ENCODE measurements at places on chromosomes 3 and 15. TPM values are rescaled to one million over a fixed set of nuclear protein-coding genes. Genes with fewer than 3 reads are reported as not detected.

The C3orf52 gene
- 4.1 TPM for total RNA-seq

The OSBPL10 gene
- 8.5 TPM for total RNA-seq

The FBXO22 gene
- total RNA-seq = 9.0 TPM

The RPS27L gene
- total RNA-seq = 49.8 TPM

The TGM5 gene
- total RNA-seq = not detected

The CCR9 gene
- total RNA-seq = 4.0 TPM

DNA sequence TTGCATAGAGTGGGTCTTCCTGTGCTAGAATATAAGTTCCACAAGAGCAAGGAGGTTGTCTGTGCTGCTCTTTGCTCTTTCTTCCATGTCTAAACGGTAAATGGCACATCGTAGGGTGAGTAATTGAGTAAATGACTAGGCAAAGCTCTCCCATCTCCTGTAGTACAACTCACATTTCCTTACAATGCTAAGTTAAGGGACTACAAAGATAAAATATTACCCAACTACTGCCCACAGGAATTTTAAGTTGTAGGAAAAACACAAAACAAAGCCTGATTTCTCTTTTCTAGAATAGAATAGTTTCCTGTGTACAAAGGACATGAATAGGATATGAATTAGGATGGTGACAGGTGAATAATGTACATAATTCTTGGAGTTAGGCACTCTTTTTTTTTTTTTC, 19.9 kb upstream of the LRIG1 start:
- no peak for DNase-seq
- H3K36me3 ChIP-seq = peaks cover 5% of the 10 kb centered on the region
- peaks cover 19% of the 10 kb centered on the region for H3K27me3 ChIP-seq
- peaks cover 5% of the 10 kb centered on the region for H3K4me1 ChIP-seq

GRCh38 chr3:139506766-139507165, 30.4 kb upstream of the RBP2 start:
- no peak overlapping the region for H3K27ac ChIP-seq
- no peaks in the 10 kb centered on the region for H3K27me3 ChIP-seq
- H3K4me1 ChIP-seq = peaks cover 2% of the 10 kb centered on the region
- H3K4me3 ChIP-seq = no peak overlapping the region
- H3K36me3 ChIP-seq = no peaks in the 10 kb centered on the region

- DNase-seq = no peak
- H3K4me3 ChIP-seq = no peak overlapping the region
- no peaks in the 10 kb centered on the region for H3K4me1 ChIP-seq
- H3K36me3 ChIP-seq = no peaks in the 10 kb centered on the region
These were observed 301.2 kb downstream of the MECOM start for GRCh38 chr3:169362301-169362700.

- peaks cover 47% of the 10 kb centered on the region for H3K27me3 ChIP-seq
- H3K27ac ChIP-seq = no peak overlapping the region
- no peaks in the 10 kb centered on the region for H3K4me1 ChIP-seq
- H3K4me3 ChIP-seq = no peak overlapping the region
These were observed 31.8 kb upstream of the RYR3 start for GRCh38 chr15:33278816-33279612.

- no peak overlapping the region for H3K4me3 ChIP-seq
- no peak for DNase-seq
- no peaks in the 10 kb centered on the region for H3K4me1 ChIP-seq
- no peaks in the 10 kb centered on the region for H3K36me3 ChIP-seq
- H3K27ac ChIP-seq = no peak overlapping the region
These were observed 259.9 kb downstream of the ZIC1 start for GRCh38 chr3:147669077-147669476.

GRCh38 chr15:93307513-93307912, 218.5 kb upstream of the RGMA start:
- no peak for DNase-seq
- H3K36me3 ChIP-seq = no peaks in the 10 kb centered on the region
- peaks cover 8% of the 10 kb centered on the region for H3K27me3 ChIP-seq
- peaks cover 2% of the 10 kb centered on the region for H3K4me1 ChIP-seq
- no peak overlapping the region for H3K4me3 ChIP-seq

GRCh38 chr3:129552287-129553050, 9.5 kb downstream of the H1-8 start:
- DNase-seq = no peak
- H3K36me3 ChIP-seq = no peaks in the 10 kb centered on the region
- peak overlapping the region; percentile 21 for H3K27ac ChIP-seq
- peaks cover 17% of the 10 kb centered on the region for H3K4me1 ChIP-seq
- peaks cover 5% of the 10 kb centered on the region for H3K27me3 ChIP-seq
- H3K4me3 ChIP-seq = no peak overlapping the region

Measured in T-helper 17 cell (primary cell).